ENCODE measurements at places on chromosomes 16 and 17.
A peak's percentile ranks its signal among the peaks of the same experiment; 100 is the strongest.

DNA sequence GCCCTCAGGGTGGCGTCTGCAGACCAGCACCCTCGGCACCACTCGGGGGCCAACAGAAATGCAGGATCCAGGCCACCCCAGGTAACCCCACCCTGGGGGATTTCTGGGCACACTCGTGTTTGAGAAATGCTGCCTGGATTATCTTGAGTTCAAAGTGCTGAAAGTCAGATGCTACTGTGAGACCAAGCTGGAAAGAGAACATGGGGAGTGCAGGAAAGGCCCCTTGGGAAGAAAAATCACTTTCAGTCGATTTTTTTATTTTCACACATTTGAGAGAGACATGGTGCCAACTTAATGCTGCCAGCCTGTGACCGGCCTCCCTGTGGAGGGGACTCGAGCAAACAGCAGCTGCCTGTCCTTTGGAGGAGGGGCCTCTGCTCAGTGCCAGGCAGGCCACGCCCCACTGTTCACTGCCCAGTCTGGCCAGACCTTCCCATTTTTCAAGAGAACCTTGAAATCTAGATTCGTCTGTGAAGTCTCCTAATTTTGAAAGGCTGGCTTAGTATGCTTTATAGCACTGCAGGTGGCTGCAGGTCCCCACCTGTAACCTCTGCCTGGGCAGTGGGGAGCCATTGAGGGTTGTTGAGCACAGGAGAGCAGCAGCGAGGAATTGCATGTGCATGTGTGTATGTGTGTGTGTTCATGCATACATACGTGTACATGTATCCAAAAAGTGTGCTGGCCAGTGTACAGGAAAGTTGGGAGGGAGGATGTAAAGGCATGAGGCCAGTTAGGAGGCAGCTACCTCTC, 70.7 kb upstream of the PLCG2 start:
- DNase-seq: no peak

DNA sequence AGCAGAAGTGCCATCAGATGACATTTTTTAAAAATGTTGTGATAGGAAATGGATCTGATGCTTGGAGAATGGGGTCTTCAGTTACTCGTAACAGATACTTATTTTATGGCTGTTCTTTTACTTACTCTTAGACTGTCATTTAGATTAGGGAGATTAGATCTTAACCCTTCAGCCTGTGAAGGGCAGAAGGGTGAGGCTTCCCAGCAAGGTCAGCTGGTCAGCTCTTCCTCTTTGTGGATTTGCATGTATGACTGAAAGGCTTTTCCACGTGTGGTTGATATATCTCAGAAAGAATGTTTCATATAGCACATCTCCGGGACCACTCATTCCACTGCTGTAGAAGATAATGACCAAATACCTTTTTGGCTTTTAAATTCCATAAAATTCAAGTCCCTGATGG, 27.4 kb downstream of the GRB7 start:
- no peak for DNase-seq

DNA sequence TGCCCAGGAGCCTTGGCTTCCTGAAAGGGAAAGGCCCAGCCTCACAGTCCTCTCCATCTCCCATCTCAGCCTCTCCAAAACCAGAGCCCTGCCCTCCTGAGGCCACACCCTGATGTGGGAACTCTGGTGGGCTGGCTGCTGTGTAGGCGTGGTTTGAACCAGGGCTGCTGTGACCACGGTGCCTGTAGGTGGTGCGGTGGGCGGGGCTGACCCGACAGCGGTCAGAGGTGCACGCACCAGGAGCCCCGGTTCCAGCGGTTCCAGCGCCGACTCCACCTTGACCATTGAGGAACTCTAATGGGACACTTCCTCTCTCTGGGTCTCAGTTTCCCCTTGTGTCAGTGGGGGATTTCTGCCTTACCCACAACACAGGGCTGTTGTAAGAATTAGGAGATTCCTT, 2.4 kb downstream of the RAP1GAP2 start:
- no peak for DNase-seq

GRCh38 chr17:13114601-13115031, 96.8 kb upstream of the ELAC2 start:
- no peak for DNase-seq

- DNase-seq: no peak
Observed at GRCh38 chr16:53955221-53955875, 251.4 kb downstream of the FTO start.

DNA sequence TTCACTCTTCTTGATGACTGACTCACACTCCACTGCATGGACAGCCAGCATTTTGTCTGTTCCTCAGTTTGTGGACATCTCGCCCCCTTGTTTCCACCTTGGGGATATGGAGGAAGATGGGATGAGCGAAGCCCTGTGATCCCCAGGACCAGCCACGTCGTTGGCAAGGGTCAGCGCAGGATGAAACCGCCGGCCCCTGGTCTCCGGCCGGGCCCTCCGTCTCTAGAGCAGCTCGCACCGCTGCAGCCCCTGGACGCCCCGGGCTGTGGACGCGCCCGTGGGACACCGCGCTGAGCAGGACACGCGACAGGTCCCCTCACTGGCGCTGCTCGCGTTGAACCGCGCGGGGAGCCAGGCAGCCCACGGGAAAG, 604 bp upstream of the ZC3H18 start:
- no peak for DNase-seq

- no peak for DNase-seq
Observed at GRCh38 chr16:50136399-50136798, 16.7 kb upstream of the TENT4B start.

GRCh38 chr16:52165961-52166360, 381.0 kb downstream of the TOX3 start:
- DNase-seq: no peak

GRCh38 chr16:66469947-66470546, 43.0 kb downstream of the BEAN1 start:
- DNase-seq: no peak

GRCh38 chr17:41307647-41308046, 1.5 kb downstream of the KRTAP16-1 start:
- no peak for DNase-seq

- DNase-seq: no peak
Observed at GRCh38 chr16:48555155-48555554, 54.8 kb downstream of the N4BP1 start.

DNA sequence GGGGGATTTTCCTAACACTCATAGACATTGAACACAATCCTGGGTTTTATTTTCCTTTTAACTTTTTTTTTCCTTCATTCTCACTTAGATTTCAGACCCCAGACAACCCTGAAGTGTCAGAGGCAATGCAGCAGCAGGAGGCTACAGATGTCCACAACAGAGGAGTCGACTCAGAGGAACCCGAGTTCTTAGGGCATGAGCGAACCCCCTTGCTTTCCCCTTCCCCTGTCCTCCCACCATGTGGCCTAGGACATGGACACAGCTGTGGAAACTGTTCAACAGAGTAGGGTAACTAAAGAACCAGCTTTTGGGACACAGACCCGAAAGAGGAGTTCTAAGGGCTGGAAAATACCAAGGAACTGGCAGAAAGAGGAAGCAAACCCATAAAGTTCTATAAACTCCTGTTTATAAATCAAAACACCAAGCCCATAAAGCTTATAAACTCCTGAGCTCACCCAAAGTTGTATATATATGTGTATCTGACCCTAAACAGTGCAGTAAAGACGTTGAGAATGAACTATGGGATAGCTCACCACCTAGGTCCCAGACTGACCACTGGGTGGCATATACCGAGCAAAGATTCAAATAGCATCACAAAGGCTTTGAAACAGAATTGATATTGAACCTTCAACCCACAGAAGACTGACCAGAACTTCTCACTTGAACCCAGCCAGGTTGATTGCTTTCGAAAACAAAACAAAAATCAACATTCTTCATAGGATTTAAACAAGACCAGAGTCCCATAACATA, 33.9 kb downstream of the CMTM4 start:
- DNase-seq: no peak

DNA sequence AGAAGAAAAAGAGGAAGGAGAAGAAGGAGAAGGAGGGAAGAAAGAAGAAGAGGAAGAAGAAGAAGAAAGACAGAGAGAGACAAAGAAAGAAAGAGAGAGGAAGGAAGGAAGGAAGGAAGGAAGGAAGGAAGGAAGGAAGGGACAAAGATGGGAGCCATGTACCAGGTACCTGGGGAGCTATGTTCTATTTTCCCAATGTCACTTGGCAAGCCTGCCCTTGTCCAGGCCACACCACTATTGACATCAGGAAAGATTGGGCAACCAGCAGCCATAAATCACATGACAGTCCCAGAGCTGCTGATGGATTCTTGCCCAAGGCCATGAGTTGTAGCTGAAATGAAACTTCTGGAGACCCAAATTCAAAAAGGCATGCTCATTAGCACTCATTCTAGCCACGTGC, 2.7 kb upstream of the CES1 start:
- no peak for DNase-seq

GRCh38 chr17:69050999-69051775, 9.5 kb downstream of the ABCA9 start:
- no peak for DNase-seq

DNA sequence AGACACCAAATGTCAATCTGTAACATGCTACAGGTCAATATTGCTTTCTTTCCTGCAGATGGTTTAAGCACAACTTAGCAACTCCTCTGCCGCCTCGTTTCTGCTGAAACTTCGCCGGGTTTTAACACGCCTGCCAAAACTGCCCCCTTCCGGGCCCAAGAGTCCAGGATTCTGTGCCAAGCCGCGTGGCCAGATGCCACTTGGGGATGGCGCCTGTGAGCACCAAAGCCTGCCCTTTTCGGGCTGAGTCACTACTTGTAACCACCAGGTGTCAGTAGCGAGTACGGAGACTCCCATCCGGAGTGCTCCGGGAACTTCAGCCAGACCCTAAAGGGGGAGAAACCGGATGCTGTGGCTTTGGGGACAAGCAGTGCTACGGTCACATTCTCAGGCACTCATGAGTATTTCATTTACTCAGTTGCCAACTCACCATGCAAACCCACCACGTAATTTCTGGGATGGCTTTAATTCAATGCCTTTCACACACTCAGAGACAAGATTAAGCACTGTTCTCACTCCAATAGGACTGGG, 7.8 kb downstream of the PMP22 start:
- peak; percentile 63 for DNase-seq

DNA sequence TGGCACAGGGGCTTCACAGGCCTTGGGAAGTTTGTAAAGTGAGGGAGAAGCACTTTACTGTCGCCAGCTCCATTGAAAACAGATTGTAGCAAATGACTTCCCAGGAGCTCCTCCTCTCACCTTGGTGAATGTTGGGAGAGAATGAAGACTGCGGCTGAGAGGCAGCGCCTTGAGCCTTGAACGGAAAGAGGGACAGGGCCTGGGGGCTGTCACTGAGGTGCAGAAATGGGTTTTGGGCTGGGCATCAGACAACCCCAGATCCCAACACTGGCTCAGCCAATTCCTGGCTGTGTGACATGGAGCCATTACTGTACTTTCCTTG, 603 bp upstream of the MRTFB start:
- peak; percentile 1 for DNase-seq

DNA sequence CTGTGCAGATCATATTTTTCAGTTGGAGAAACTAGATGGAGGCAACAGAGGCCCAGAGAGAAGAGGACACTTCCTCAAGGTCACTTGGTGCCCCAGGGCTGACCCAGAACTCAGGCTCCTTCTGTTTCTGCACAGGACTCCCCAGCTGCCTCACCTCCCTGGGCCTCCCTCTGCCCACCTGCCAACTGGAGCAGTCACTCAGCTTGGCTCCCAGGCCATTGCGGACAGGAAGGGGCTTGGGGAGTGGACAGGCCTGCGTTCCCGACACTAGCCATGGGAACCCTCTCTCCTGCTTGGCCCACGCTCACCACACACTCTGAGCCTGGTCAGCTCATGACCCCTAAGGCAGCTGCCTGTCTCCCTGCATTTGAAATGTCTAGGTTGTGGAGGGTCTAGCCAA, 78.1 kb upstream of the BRD7 start:
- no peak for DNase-seq

GRCh38 chr17:64200080-64201032, 62.7 kb downstream of the TEX2 start:
- DNase-seq: no peak

- DNase-seq: no peak
Observed at GRCh38 chr17:80791758-80792284, 199.8 kb upstream of the CHMP6 start.

- no peak for DNase-seq
Observed at GRCh38 chr16:83473926-83474650, 333.7 kb upstream of the HSBP1 start.

- no peak for DNase-seq
Observed at GRCh38 chr17:15659663-15660062, 24.4 kb downstream of the TRIM16 start.

DNA sequence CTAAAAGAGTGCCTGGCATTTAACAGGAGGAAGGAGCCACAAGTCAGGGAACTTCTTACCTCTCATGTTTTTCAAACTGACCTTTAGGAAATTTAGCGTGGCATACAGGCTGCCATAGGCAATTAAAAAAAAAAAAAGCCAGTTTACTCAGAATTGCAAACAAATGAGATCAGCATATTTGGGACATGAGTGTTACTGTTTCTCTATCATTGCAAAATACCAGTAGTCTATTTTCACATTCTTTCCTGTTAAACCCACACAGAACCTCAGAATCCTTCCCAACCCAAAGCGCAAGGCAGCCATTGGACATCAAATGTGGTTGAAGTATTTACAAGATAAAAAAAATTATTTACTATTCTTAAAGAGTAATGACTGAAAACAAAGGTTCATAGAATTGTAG, 366.4 kb upstream of the DYNLRB2 start:
- no peak for DNase-seq

- DNase-seq: no peak
Observed at GRCh38 chr16:27579087-27579980, 29.4 kb downstream of the KATNIP start.

- DNase-seq: no peak
Observed at GRCh38 chr16:995087-995486, 13.5 kb downstream of the SOX8 start.

DNA sequence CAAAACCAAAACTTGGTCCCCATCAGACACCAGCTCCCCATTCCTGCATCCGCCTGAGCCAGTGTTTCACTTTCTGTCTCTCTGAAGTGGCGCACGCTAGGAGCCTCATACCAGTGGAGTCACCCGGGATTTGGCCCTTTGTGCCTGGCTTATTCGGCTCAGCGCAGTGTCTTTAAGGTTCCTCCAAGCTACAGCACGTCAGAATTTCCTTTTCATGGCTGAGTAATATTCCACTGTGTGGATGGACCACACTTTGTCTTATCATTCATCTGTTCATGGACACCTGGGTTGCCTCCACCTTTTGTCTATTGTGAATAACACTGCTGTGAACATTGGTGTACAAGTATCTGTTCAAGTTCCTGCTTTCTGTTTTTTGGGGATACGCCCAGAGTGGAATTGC, 45.2 kb upstream of the CHMP6 start:
- no peak for DNase-seq

- peak; percentile 52 for DNase-seq
Observed at GRCh38 chr17:78753316-78754250, 28.5 kb downstream of the CYTH1 start.

DNA sequence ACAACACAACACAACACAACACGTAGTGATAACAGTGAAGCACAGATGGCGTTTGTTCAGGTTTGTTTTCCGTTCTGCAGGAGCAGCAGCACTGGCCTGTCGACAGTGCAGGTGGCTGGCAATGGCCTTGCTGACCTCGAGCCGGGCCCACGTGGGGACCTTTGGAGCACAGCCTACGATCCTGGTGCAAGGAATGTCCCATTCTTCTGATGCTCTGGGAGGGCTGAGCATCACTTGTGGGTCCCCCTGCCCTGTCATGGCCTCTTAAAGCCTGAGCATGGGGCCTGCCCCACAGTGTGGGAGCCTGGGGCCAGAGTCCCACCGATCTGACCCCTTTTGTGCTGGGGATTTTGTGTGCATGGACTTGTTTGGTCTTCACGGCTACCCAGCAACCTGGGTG, 6.8 kb downstream of the MAP2K3 start:
- no peak for DNase-seq

Data from CD4-positive, alpha-beta T cell treated with Interleukin-12 subunit alpha and Interleukin-12 subunit beta, for 1 hour (primary cell).